Epithelial cell of proximal tubule (primary cell): ENCODE measurements at places on chromosomes 7 and 10. TPM values are rescaled to one million over a fixed set of nuclear protein-coding genes. Genes with fewer than 3 reads are reported as not detected.

GRCh38 chr10:69505636-69506318, 54.5 kb downstream of the TSPAN15 start:
- no peak for DNase-seq

DNA sequence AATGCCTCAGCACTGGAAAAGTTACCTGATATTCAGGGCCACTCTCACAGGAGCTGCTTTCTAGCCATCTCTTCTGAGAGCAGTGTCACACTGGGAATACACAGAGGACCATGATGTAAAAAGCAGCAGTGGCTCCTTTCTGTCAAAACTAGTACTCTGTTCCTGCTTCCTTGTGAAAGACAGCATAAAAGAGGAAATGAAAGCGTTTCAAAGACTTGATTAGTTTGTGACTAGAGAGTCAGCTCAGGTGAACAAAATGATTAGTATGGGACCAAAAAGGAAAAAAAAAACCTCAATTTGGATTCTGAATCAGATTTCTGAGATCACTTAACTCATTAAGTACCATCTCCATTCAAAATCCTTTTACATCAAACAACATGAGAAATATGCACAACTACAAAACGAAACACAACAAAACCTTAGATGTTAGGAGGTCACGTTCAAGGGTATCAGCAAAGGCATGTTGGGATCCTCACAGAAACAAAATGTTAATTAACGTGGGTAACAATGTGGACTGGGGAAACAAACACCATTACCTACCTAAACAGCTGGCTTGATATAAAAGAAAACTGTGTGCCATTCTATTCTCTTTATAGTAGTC, 103.7 kb downstream of the MACC1 start:
- no peak for DNase-seq

GRCh38 chr7:38312821-38313220, 39.4 kb upstream of the TARP start:
- DNase-seq = no peak

DNA sequence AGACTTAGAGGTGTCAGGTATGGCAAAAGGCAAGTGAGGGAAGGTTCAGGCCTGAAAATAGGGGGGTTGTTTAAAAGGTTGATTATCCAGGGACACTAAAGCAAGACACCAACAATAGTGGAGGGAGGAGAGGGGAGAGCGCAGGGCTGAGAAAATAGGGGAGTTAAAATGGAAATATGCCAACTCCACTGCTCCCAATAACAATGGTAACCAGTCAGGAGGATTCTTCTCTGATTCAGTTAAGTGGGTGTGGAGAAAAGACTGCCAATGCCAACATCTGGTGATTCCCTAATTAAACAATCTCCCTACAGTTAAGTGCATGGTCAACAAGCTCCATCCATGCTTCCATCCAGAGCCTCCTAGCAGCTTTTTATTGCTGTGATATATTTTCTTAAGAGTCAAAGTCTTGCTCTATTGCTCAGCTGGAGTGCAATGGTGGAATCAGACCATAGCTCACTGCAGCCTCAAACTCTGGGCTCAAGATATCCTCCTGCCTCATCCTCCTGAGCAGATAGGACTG, 183.3 kb downstream of the JAZF1 start:
- no peak for DNase-seq

DNA sequence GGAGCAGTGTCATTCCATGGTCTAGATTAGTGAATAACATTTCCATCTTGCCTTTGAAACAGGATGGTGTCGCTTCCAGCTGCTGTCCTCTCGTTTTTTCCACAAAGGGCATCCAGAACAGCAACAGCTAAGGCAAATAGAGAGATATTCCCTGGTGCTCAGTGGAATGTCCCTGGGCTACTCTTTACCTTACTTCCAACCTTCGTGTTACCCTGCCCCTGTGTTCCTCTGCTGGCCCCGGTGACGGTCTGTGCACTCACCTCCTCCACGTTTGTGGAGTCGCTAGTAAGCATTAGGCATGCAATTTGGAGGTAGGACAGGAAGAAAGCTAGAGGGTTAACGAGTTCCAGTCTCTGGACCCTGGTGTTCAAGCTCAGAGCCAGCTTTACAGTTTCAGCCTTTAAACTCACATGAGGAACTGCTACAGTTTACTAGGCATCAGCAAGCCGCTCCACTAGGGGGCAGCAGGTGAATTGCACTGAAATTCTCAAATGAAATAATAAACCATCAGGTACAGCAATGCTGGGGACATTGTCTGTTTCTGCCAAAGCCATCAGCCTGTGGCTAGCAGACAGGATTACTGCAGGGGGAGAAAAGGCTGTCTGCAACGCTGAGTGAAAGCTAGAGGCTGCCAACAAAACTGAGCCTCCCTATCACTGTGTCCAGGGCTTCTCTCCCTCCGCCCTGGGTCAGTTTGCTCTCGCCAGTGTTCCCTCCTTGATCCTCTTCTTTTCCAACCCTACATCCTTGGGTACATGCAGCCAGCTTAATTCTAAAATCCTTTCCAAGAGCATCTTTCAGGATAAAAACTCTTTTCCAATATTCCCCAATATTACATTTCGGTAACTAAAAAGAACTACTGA, 9.0 kb downstream of the MRPL32 start:
- DNase-seq = no peak

SEMA3A gene
- 13.7 and 20.5 TPM in 2 replicates for total RNA-seq

ENO4 gene
- total RNA-seq = not detected in 2 replicates

BLNK gene
- 0.12 and 0.29 TPM in 2 replicates for total RNA-seq

SLIT1 gene
- total RNA-seq = under 0.01 and 0.12 TPM in 2 replicates

ENKUR gene
- total RNA-seq = not detected in 2 replicates
